ENCODE measurements at places on chromosomes 7 and 10.

DNA sequence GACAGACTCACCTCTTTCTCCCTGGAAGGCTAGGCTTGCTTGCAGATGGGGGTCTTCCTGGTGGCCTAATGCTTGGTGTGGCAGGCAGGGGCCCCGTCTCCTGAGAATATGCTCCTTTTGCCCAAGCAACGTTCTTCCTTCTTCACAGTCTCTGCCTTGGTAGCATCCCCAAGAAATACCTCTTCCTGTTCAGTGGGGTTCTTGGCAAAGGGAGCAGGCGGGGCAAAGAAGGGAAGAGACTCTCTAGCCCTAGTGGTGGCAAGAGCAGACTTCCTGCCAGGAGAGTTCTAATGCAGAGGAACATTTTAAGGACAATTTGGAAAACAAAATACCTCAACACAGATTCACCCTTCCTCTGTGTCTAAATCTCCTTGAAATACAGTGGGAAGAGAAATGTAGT is at the start of gene CLEC5A:
CLEC5A (minus strand) TSS at position 179 of the 400 bp plus-strand sequence. CDS start 682 bp downstream, outside the sequence.
- DNase-seq: no peak

DNA sequence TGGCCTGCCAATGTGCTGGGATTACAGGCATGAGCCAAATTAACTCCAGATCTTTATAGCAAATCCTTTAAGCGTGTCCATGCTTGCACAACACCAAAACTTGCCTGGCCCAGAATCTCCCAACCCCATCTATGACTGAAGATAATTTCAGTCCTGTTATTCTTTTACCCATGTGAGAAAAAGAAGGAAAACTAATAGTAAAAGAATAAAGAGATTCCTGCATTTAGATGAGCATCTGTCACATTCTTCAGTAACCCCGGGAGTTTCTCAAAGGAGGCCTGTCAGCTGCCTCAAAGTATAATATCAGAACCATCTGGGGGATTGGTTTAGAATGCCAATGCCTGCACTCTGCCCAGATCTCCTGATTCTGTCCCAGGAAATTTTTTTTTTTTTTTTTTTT is 158.1 kb upstream of the KMT2E start:
- DNase-seq: no peak

- DNase-seq: no peak
Observed at GRCh38 chr10:100442548-100442947, 20.3 kb upstream of the WNT8B start.

GRCh38 chr10:79264942-79265341 is 82.3 kb upstream of the PPIF start:
- DNase-seq: no peak

DNA sequence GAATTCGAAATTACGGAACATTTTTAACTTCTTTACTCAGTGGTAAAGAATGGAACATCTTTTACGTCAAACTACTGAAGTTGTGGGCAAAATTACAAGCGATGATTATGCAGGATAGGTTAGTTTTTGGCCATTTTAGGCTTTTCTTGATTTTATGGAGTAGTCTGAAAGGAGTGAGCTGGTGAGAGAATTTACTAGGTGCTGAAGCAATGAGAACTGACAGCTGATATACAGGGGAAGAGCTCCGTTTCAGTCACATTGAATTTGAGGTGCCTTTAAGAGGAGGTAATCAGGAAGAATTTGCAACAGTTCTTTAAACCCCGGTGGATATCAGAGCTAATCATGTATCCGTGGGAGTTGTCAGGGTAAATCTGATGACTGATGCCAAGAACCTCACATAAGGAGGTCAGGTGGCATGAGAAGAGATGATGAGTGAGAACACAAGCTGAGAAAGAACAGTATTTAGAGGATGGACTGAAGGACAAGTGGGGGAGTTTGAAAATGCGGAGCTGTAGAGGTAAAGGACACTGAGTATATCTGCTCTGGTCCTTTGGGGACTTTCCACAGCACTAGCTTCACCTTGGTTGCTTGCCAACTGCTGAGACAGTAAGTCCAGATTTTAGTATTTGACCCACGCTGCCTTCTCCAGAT is 104.3 kb downstream of the AHR start:
- DNase-seq: no peak

GRCh38 chr7:29538389-29538788 is 25.2 kb upstream of the PRR15 start:
- no peak for DNase-seq

DNA sequence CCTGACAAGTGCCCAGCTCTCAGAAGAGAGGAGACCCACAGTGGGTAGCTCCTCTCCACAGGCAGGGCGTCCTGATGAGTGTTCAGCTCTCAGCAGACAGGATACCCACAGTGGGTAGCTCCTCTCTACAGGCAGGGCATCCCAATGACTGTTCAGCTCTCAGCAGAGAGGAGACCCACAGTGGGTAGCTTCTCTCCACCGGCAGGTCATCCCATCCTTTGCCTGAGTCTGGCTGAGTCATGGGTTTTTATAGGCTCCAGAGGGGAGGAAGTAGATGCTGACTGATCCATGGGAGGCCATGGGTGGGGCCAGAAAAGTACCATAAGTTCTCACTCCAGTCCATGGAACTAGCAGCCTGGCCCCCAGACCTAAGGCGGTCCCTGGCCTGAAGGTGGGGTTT is 18.5 kb downstream of the CFAP70 start:
- no peak for DNase-seq

DNA sequence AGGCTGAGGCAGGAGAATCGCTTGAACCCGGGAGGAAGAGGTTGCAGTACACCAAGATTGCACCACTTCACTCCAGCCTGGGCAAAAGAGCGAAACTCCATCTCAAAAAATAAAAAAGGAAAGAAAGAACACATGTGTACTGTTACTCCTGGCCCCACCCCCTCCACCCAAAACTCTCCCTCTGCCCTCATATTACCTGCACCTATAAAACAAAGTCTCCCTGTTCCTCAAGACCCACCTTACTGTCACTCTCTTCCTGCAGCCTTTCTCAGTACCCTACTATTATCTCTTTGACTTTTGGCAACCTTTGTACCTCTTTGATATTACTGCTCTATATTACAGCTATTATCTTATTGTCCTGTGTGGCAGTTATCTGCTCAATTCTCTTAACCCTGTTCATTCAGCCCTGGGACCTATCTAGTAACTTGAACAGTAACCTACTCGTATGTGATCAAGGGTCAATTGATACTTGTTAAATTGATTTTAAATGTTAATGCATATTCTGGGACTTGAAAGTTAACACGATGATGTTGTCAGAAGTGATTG is 68.5 kb upstream of the CAPZA2 start:
- DNase-seq: no peak

DNA sequence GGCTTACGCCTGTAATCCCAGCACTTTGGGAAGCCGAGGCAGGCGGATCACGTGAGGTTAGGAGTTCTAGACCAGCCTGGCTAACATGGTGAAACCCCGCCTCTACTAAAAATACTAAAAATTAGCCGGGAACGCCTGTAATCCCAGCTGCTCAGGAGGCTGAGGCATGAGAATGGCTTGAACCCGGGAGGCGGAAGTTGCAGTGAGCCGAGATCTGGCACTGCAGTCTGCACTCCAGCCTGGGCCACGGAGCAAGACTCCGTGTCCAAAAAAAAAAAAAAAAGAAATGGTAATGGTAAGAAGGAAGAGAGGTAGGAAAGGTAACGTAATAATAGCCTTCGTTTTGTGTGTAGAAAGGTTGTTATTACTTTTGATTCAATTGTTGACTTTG is 1.2 kb downstream of the HSPA14 start:
- no peak for DNase-seq

GRCh38 chr10:127435246-127435645 is 113.9 kb upstream of the NPS start:
- DNase-seq: no peak

DNA sequence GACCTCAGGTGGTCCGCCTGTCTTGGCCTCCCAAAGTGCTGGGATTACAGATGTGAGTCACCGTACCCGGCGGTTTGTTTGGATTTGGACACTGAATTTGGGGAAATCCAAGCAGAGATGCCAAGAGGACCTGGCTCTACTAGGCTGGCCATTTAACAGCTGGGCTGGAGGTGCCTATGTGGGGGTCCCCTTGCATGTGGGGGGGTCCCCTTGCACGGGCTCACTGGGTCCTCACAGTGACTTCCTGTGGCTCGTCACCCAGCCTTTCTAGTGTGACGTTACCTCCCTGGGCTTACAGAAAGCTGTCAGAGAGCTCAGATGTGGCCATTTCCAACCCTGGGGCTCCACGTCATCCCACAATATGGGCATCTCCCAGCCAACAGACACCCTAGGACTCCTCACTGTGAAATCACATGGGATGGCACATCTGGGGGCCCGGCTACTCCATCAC is 49.3 kb upstream of the GNA12 start:
- no peak for DNase-seq

- no peak for DNase-seq
Observed at GRCh38 chr10:97017474-97017903, 168.3 kb downstream of the SLIT1 start.

- DNase-seq: no peak
Observed at GRCh38 chr7:25448301-25448700, 220.0 kb upstream of the NPVF start.

- DNase-seq: no peak
Observed at GRCh38 chr10:73229567-73229966, 17.5 kb downstream of the DNAJC9 start.

DNA sequence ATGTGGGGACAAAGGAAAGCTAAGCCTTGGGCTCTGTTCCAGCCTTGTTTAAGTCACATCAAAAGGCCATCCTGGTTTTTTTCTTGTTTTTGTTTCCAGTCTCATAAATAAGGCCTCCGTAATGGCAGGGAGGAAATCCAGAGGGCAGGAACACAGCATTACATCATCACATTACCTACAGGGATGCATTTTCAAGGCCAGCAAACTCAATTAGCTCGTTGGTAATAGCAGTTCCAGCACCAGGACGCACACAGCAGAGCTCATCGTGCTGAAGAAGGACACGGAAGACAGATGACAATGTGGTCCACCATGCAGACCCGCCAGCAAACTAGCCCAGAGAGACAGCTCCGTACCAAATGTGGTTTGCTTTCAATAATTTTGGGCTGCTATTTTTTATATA is 1209.2 kb downstream of the TYW1 start:
- DNase-seq: no peak

- no peak for DNase-seq
Observed at GRCh38 chr7:101357433-101357832, 5.2 kb upstream of the COL26A1 start.

- no peak for DNase-seq
Observed at GRCh38 chr10:10499839-10500238, 517.8 kb upstream of the CELF2 start.

DNA sequence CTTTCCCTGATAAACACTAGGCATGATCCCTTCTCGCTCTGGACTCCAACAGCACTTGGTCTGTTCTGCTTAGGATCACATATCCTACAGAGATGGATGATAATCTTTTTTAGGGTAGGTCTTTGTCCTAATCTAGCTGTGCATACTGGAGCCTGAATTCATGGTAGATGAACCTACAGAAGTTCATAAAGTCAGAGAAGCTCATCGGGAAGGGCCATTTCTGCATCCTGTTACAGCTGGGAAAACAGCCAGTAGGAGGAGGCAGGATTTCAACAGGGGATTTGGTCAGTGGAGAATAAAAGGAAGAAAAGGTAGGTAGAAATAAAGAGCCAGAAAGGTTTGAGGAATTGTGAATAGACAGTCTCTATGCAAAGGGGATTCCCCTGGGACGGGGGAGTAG is 101.4 kb downstream of the ANK3 start:
- DNase-seq: no peak

GRCh38 chr7:3412871-3413270 is 111.8 kb downstream of the SDK1 start:
- no peak for DNase-seq

DNA sequence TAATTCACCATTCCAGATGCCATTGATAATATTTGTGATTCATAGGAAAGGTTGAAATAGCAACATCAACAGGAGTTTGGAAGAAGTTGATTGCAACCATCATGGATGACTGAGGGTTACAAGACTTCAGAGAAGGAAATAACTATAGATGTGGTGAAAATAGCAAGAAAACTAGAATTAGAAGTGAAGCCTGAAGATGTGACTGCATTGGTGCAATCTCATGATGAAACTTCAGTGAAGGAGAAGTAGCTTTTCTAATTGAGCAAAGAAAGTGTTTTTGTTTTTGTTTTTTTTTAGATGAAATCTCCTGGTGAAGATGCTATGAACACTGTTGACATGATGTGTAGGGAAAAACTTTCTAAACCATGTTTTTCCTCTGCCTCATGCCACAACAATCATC is 18.7 kb upstream of the CD36 start:
- DNase-seq: no peak

GRCh38 chr7:28748933-28749584 is 209.1 kb downstream of the TRIL start:
- DNase-seq: peak; percentile 16

GRCh38 chr10:122273966-122274545 is 3.0 kb downstream of the BTBD16 start:
- DNase-seq: no peak

DNA sequence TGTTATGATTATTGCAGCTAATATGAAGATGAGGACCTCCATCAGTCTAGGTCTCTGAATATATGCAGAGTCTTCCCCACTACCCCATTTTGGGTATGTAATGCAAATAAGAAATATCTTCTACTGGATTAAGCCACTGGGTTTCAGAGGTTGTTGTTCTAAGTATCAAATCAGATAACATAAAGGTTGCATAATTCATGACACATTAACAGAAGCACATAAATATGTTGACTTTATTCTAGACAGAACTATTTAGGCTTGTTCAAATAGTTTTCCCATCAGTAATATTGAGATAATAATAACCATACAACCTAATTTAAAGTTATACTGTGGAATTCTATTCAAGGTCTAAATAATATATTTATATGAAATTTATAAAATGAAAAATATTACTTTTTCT is 157.1 kb downstream of the ETV1 start:
- DNase-seq: no peak

DNA sequence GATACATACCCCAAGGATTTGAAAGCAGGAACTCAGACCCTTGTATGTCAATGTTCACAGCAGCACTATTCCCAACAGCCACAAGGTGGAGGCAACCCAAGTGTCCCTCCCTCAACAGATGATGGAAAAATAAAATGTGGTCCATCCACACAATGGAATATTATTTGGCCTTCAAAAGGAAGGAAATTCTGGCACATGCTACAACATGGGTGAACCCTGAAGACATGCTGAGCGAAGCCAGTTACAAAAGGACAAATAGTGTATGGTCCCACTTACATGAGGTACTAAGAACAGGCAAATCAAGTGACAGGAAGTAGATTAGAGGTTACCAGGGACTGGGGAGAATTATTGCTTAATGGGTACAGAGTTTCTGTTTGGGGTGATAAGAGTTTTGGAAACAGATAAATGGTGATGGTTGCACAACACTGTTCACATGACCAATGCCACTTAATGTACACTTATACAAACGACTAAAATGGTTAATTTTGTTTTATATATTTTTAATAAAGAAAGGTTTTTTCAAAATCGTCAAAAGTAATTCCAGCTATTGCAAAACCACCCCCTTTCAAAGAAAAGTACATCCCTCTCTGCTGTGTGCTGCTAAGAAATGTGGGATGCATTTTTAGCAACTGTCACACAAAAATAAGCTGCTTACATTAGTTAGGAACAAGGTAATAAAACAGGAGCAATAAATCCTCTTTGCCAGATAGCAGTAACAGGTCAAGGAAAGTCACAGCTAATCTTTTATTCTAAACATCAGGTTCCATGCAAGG is 85.7 kb downstream of the GRB10 start:
- no peak for DNase-seq
